ENCODE measurements at places on chromosomes 7 and 10. TPM values are rescaled to one million over a fixed set of nuclear protein-coding genes. Genes with fewer than 3 reads are reported as not detected.

Gene TDRD1
- total RNA-seq = not detected

Gene POLR2J2
- 1.5 TPM for total RNA-seq

Gene SCART1
- total RNA-seq = 1.3 TPM

Gene PTN
- 0.23 TPM for total RNA-seq

Gene EN2
- not detected for total RNA-seq

Gene MYL7
- total RNA-seq = not detected

Gene ZNF425
- 0.33 TPM for total RNA-seq
